ENCODE measurements at places on chromosomes 5 and 9. TPM values are rescaled to one million over a fixed set of nuclear protein-coding genes. Genes with fewer than 3 reads are reported as not detected.
A peak's percentile ranks its signal among the peaks of the same experiment; 100 is the strongest.

- H3K4me3 ChIP-seq: peak within 1 kb of the TSS; percentile 53
- H3K36me3 ChIP-seq: no peaks in the 10 kb centered on the region
- H3K27me3 ChIP-seq: no peaks in the 10 kb centered on the region
- H3K4me1 ChIP-seq: no peaks in the 10 kb centered on the region
These were observed at the start of gene C1QTNF2 for GRCh38 chr5:160369990-160370712. Gene C1QTNF2 (minus strand): TSS chr5:160370626. CDS start chr5:160355011, 15,615 bp downstream.

- no peaks in the 10 kb centered on the region for H3K27me3 ChIP-seq
- no peaks in the 10 kb centered on the region for H3K36me3 ChIP-seq
- no peak overlapping the region for H3K27ac ChIP-seq
- no peak for DNase-seq
These were observed 18.8 kb upstream of the FANCC start for GRCh38 chr9:95336281-95336680.

GRCh38 chr9:91659529-91660495 is 236.2 kb upstream of the NFIL3 start:
- no peak overlapping the region for H3K27ac ChIP-seq
- no peaks in the 10 kb centered on the region for H3K27me3 ChIP-seq
- no peaks in the 10 kb centered on the region for H3K36me3 ChIP-seq
- H3K4me1 ChIP-seq: no peaks in the 10 kb centered on the region
- no peak for DNase-seq

GRCh38 chr9:88936132-88936531 is 55.1 kb upstream of the S1PR3 start:
- H3K4me1 ChIP-seq: no peaks in the 10 kb centered on the region
- no peak overlapping the region for H3K27ac ChIP-seq
- no peaks in the 10 kb centered on the region for H3K36me3 ChIP-seq

DNA sequence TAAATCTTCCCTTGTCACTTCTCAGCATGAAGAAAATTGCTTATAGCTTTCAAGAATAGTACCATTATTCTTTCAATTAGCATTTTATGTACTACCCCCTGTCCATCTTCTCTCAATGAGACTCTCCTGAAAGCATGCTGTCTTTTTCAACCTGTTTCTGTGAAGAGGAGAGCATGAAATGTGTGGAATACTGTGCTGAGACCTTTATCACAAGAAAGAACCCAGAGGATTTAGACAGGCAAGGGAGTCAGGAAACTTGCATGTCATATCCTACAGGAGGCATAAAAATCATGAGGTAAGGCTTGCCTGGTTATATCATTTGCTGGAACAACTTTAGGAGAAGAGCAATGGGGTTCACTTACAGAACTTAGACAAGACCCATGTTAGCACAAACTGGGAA is 56.7 kb upstream of the LPAR1 start:
- H3K4me3 ChIP-seq: no peak overlapping the region
- no peaks in the 10 kb centered on the region for H3K4me1 ChIP-seq
- no peak overlapping the region for H3K27ac ChIP-seq

DNA sequence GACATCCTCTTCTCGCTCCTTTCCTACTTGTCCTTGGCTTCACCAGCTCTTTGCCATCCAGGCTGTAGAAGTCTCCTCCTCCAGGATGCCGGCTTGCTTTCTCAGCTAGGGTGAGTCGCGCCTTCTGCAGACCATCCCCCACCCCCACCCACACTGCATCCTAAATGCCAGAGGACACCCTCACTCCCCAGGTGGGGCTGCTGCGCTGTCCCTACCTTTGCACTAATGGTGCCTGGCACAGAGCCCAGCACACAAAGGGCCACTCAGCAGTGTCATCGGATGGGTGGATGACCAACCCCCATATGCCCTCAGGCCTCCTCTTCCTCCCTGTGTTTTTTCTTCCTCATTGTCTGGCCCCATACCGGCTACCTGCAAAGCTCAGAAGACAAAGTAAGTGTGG is 14.8 kb downstream of the IL9 start:
- no peaks in the 10 kb centered on the region for H3K27me3 ChIP-seq
- peaks cover 6% of the 10 kb centered on the region for H3K4me1 ChIP-seq
- H3K4me3 ChIP-seq: no peak overlapping the region
- DNase-seq: no peak
- no peaks in the 10 kb centered on the region for H3K36me3 ChIP-seq

- H3K4me3 ChIP-seq: no peak overlapping the region
- DNase-seq: peak; percentile 91
- peak overlapping the region; percentile 39 for H3K27ac ChIP-seq
- H3K36me3 ChIP-seq: no peaks in the 10 kb centered on the region
- no peaks in the 10 kb centered on the region for H3K27me3 ChIP-seq
- peaks cover 12% of the 10 kb centered on the region for H3K4me1 ChIP-seq
These were observed 27.6 kb upstream of the CDKN2AIPNL start for GRCh38 chr5:134439210-134439654.

- H3K4me1 ChIP-seq: no peaks in the 10 kb centered on the region
- no peak overlapping the region for H3K27ac ChIP-seq
- DNase-seq: no peak
- H3K27me3 ChIP-seq: no peaks in the 10 kb centered on the region
- H3K36me3 ChIP-seq: no peaks in the 10 kb centered on the region
These were observed 31.4 kb upstream of the PSD2 start for GRCh38 chr5:139763930-139764791.

DNA sequence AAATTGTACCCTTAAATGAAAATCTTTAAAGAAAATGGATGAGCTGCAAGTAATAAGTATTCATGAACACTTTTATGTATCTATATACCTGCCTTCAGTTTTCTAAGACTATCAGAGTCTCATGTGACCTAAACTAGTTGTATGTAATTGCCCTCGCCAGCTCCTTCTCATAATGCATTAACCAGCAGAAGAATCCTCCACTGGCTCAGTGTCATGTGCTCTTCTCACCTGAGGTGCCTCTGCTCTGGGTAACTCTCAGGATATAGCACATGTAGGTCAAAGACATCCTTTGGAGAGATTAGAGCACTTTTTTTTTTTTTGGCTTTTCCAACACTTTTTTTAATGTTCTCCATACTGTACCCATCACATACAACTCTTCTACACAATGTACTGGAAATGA is 183.7 kb upstream of the GNA14 start:
- H3K36me3 ChIP-seq: no peaks in the 10 kb centered on the region
- no peaks in the 10 kb centered on the region for H3K27me3 ChIP-seq
- H3K4me3 ChIP-seq: no peak overlapping the region
- peaks cover 12% of the 10 kb centered on the region for H3K4me1 ChIP-seq

DNA sequence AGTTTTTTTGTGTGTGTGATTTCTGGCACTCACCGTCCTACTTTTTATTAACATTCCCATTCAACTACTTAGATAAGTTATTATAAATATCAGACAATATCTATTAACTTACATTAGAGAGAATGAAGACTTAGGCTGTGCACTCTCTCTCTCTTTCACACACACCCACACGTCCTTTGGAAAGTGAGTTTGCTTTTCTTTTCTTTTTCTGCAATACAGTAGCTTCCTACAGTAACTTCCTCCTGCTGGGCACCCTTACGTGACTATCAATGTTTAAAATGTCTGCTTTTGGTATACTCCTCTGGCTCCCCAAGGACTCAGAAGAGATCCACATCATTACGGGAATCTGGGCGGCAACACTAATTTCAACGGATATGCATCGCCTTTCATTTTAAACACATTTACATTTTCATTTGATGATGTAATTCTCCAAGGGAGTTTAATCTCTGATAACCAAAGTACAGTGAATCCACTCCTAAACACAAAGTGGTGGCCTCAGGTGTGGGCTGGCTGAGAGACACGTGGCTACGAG is 179.5 kb downstream of the MAPKAP1 start:
- no peak for DNase-seq
- no peak overlapping the region for H3K4me3 ChIP-seq
- H3K36me3 ChIP-seq: no peaks in the 10 kb centered on the region
- H3K27me3 ChIP-seq: no peaks in the 10 kb centered on the region
- H3K27ac ChIP-seq: no peak overlapping the region

The PAX5 gene
- total RNA-seq: 0.05 TPM

Measured in ovary (tissue), 10 donors.